ENCODE measurements at places on chromosomes 1 and 21.

DNA sequence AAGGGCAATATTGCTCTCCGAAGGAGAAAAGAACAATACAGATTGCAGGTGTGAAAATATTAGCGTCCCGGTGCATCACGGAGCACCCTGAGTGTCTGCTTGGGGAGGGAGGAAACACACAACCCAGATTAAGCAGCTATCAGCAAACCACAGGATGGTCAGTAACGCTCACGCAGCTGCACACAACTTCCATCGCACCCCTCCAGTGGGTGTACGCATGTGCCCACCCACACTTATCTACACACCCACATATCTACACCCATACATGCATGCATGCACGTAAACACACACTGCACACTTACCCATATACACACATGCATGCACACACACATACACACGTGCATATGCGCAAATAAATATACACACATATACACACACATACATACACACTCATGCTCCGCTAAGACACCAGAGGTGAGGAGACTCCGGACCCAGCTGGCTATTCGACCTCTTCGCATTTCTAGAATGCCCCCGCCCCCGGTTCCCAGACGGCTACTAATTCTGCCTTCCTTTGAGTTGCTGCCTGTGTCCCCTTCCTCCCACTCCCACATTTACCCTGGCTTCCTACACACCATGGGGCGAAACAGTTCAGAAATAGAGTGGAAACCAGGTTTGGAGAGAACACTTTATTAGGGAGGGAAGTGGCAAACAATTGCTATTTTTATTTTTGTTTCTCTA lies 26.2 kb downstream of the ITPKB start:
- no peak for DNase-seq

GRCh38 chr1:206040328-206040727 lies 12.6 kb upstream of the RHEX start:
- no peak for DNase-seq

GRCh38 chr1:234186037-234186688 lies 187.1 kb upstream of the COA6 start:
- DNase-seq, result no peak

DNA sequence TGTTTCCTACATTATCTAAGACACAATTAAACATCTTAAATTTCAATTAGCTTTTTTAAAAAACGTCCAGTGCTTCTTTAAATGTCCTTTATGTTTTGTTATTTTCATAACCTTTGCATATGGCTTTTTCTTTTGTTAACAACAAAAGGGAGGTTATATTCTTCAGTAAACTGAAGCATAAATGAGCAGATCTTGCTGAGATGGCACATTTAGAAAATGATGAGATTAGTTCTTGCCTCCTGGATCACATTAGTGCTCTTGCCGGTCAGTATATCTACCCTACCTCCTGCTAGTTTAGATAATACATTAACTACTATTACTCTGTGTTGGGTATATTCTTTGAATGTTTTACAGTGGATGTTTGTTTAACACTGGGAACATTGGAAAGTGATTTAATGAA lies 126.1 kb downstream of the DISP1 start:
- DNase-seq, result no peak

DNA sequence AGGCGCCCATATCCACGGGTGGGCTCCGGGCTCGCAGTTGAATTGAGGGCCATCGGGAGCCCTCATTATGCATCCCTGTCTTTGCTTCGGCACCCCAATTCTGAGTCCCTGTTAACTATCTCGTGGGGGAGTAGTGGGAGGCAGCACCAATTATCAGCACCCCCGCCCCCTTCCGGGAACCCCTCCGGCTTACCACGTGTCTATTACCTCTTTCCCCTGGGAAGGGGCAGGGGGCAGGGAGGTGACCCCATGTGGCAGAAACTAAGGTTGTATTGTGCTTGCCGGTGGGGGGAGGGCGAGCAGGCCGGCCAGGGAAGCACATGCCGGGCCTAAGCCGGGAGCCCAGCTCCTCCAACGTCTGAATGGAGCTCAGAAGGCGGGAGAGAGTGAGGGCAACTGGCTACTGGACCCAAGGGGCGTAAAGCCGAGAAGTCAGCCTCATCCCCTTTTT lies 1.0 kb downstream of the LIN28A start:
- DNase-seq, result no peak

DNA sequence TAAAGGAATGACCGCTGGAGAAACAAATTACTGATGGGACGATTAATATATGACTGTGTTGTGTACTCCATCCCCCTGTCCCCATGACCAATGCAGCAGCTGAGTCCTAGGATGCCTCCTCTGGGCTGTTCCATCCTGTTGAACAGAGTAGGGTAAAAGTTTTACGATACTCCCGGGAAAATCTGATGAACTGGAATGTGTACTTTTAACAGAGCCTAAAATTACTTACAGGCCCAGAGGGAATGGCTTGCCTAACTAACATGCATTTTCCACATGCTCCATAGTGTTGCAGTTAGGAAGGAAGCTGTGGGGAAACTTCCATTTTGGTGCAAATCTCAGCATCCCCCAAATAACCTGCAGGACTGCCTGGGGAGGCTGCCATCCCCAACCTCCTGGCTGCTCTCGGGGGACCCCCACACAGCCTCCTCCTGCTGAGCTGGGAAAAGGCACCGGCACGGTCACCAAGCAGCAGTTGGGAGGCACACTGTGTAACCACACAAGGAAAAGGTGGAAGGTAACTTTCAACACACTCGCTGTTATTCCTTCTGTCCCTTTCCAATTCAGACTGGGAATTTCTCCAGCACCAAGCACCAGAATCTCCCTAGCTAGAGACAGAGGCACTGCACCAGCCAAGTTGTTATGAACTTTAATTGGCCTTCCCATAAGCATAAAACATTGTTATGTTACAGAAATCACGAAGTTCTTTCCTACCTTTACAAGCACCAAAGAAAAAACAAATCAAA lies 97.2 kb downstream of the BCAR3 start:
- no peak for DNase-seq

DNA sequence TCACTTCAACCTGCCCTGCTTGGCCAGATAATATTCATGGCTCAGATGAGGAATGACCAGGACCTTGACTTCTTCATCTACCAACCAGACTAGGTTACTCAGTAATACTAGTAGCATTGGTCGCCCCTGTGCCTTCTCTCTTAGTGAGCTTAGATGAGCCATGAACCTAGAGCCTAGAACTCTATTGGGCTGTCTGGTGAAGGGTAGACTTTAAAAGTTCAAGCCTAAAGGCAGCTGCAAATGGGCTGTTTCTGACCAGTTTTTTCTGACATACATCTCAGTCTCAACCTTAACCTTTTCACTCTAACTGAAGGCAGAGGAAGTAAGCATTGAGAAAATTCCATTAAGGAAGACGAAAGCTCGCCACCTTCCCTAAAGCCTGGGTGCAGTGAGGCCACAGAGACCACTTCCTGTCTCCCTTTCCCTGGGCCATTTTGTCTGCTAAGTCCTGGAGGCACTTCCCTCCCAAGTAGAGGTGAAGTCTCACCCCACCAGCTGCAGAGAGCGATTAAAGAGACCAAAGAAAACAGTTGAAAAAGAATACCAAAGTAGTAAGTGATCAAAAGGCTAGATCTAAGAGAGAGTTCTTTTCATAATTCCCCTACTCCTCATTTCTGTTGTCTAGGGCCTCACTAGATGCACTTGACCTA lies 53.3 kb downstream of the MTR start:
- DNase-seq, result no peak

DNA sequence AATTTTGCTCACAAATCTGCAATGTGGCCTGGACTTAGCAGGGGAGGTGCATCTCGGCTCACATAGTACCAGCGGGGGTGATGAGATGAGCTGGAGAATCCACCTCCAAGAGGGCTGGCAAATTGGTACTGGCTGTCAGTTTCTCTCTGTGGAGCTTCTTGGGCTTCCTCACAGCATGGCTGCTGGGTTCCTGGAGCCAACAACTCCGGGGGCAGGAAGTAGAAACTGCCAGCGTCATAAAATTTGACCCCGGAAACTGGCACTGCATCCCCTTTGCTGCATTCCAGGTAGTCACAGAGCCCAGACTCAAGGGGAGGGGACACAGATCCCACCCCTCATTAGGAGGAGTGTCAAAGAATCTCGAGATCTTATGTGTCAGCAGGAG lies 17.0 kb upstream of the TNFRSF1B start:
- DNase-seq, result no peak

DNA sequence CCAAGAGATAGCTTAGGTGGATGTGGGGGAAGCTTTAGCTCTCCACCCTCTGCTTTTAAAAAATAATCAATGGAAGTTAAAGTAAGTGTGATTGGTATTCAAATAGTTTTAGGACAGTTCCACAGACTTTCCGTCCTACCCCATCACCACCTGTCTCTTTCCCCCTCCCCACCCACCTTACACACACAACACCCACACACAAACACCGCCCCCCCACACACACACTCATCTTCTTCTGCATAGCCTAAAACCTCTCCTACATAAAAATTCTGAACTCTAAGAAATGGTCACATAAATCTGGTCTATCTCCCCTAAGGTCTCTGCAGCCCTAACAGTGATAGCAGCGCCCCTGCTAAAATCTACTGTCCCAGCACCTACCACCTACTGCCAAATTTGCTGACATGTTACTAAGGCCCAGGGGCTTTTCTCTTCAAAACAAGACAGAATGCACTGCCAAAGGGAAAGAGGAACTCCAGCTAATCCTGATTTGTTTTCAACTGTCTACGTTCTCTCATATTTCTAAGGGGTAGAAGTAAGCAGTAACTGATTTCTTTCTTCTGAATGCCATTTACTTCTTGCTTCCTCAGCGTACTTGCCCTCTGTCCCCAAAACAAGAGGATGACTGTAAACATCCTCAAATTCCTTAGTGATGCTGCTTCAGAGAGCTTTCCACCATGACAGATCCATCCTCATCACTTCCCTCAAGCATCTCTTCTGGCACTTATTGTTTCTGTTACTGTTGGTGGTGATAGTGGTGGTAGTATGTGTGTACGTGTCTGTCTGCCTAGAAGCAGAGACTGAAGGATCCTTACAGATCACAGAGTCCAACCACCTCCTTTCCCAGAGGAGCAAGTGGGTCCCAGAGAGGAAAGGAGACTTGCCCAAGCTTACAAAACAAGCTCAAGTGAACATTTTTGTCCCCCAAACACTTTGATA lies 56.8 kb downstream of the LUZP1 start:
- DNase-seq, result no peak

DNA sequence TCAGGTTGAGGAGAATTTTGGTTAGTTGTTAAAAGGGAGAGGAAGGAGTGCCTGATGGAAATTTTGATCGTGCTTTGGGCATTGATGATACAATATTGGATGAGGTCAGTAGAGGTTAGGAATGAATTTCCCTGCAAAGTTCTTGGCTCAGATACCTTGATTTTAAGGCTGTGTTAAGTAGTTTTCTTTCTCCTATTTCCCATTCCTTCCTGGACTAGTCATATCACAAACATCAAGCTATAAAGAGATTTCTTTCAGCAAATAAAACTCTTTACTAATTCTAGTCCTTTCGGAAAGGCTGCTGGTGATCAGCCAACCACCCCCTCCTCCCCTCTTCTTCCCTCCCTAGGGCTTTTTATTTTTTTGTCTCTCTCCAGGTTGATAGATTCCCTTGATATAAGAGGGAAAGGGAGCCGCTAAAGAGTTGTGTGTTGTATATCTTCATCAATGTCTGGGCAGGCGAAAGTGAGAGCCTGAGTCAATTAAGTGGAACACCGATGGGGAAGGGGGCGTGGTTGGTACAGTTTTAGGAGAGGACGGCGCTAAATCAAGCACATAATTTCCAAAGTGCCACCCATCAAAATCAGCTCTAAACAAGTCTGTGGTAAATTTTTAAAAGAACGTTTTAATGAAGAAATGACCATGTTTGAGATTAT lies 100.1 kb upstream of the PLXNA2 start:
- DNase-seq, result no peak

GRCh38 chr1:205330150-205330549 lies 8.6 kb upstream of the NUAK2 start:
- DNase-seq, result no peak

- DNase-seq, result no peak
These were observed 17.4 kb downstream of the ZZZ3 start for GRCh38 chr1:77664939-77665516.

DNA sequence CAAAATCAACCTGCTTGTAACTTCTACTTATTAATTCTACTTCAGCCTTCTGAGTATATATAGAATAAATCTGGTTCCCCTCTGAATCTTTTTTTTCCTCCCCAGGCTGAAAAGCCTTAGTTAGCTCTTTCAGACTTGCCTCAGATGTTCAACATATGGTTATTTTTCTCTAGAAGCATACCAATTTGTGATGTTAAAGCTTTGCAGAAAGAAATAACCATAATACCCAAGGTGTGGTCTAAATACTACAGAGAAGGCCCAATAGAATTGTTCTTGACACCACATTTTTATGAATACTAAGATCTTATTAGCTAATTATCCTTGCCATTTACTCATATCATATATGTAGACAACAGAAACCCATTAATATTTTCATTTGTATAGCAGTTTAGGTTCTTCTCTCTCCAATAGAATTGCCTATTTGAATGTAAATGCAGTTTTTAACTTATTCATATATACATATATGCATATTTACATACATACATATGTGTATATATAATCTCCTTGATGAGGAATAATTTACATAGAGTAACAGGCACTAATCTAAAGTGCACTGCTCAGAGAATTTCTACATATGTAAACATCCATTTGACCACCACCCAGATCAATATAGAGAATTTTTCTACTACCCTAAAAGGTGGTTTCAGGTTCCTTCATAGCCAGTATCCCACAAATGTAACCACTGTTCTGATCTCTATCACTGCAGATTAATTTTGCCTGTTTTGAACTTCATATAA lies 175.2 kb upstream of the IVNS1ABP start:
- no peak for DNase-seq

GRCh38 chr1:203100516-203100869 lies 14.7 kb upstream of the MYOG start:
- no peak for DNase-seq

GRCh38 chr21:42237577-42237976 lies 18.6 kb downstream of the ABCG1 start:
- DNase-seq, result no peak
